CD4-positive, alpha-beta T cell treated with Interleukin-15 for 4 hours (primary cell): ENCODE measurements at places on chromosomes 6 and 20.

DNA sequence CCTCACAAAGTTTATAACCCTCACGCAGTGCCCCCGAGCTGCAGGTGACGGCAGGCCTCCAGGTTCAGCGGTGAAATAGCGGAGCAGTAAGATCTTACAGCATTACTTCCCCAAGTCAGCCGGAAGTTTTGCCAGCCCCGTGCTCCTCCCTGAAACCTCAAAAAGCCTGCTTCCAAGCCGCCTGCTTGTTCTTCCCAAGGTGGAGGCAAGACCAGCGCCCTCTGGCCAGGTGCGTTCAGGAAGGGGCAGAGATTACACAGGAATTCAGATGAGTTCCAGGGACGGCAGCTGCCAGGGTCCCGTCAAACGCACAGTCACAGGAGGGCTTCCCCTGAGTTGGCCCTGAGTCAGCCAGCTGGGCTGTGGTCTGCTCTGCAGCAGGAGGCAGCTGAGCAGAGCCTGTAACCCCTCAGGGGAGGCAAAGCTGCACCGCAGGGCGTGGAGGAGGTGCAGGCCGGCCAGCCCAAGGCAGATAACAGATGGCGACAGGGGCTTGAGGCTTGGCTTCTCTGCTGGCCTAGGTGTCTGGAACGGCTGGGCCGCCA, 124.1 kb upstream of the RPS6KA2 start:
- DNase-seq, result no peak

DNA sequence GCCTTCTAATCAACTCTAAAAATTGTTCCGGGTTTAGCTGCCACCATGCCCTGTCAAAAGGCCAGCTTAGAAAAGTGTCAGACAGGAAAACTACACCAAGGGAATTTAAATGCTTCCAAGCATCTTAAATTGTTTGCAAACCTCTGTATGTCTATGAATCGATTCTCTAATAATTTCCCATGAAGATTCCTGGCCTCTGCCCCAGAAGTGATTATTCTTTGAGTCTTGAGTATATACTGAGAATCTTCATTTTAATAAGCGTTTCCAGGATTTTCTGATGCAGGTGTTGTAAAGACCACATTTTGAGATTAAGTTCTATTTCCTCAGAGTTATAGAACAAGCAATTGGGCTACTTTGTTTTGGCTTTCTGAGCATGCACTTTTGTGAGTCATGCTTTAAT, 471.8 kb upstream of the JAG1 start:
- DNase-seq, result no peak

DNA sequence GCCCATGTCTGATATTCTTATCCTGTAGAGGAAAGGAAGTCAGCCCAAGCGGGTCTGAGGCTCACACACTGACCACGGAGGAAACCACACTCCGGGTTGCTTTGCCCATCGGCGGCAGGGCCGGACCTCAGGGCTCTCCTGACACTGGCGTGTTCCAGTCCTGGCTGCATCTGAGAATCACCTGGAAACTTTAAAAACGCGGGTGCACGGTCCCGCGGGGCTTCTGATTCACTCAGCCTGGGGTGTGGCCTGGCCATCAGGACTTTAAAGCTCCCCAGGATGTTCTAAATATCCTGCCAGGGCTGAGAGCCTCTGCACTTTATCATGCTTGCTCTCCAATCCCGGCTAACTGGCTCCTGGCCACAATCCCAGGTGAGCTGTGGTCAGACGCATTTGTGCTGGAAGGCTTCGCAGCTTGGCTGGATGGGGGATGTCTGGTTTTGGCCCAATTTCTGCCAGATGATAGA, 47.7 kb upstream of the DACT2 start:
- no peak for DNase-seq

GRCh38 chr20:14518648-14519047, 181.2 kb upstream of the FLRT3 start:
- DNase-seq, result no peak

GRCh38 chr6:44297063-44298038, 15.8 kb downstream of the AARS2 start:
- DNase-seq, result peak; percentile 13

- DNase-seq, result no peak
Observed at GRCh38 chr6:123420512-123420911, 216.2 kb downstream of the TRDN start.

DNA sequence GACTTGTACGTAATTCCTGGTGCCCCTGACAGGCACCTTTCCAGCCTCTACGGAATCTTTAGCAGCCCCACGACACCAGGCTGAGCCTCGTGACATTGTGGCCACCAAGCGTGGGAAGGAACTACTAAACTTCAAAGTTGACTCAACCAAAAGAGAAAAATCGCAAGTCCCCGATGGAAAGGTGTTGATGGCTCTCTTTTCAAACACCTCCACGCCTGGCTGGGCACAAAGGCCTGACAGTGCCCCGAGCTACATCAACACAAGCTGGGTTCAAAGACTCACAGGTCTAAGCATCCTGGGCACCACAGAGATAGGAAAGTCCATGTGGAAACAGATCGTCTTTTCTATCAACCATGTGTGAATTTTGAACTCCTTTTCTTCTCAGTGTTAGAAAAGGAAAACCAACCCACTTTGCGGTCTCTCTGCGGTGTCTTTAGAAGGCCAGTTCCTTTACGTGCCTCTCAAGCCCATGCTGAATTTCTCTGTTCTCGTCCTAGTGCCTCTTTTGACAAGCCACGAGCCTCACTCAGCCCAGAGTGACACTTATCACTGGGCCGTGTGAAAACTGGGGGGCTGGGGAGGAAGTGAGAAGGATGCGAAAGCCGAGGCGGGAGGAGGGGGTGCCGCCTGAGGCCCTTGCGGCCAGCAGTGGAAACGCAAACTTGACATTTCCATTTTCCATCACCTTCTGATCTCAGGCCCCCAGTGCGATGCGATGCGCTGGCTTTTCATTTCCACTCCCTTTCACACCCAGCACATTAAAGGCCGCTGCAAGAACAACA, 59.4 kb downstream of the GFOD1 start:
- peak; percentile 60 for DNase-seq

DNA sequence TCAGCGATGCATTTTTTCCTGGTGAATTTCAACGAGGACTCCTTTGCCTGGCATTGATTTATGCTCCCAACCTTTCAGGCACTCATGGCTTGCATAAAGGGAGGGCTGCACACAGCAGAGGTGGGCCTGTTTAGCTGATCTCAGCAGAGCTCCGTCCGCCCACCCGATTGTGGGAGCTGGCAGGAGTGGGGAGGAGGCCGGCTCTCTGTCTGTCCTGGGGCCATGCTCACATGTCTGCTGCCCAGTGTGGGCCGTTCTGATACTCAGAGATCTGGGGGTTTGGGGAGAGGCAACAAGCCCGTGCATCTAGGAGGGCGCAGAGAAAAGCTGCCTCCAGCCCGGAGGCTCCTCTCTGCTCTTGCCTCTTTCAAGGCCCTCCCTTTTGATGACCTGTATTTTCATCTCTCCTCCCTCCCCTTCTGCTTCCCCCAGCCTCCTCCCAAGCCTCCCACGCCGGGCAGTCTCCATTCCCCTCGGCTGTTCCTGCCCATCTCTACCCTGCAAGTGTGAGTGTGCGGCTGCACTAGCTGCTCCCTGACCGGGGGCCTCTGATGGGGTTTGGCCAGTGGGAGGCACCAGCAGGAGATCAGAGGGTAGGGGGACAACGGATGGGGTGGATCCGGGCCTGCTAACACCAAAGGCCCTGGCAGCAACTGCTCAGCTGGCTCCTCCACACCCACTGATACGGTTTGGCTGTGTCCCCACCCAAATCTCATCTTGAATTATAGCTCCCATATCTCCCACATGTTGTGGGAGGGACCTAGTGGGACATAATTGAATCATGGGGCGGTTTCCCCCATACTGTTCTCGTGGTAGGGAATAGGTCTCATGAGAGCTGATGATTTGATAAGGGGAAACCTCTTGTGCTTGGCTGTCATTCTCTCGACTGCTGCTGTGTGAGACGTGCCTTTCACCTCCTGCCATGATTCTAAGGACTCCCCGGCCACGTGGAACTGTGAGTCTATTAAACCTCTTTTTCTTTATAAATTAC, 39.6 kb upstream of the MLN start:
- no peak for DNase-seq
